ENCODE measurements at places on chromosomes 2 and 18. TPM values are rescaled to one million over a fixed set of nuclear protein-coding genes. Genes with fewer than 3 reads are reported as not detected.

GKN1 gene
- 0.62 TPM for total RNA-seq

- ATAC-seq = no peak
Observed at GRCh38 chr2:234075518-234075915, 25.0 kb downstream of the SPP2 start.

DNA sequence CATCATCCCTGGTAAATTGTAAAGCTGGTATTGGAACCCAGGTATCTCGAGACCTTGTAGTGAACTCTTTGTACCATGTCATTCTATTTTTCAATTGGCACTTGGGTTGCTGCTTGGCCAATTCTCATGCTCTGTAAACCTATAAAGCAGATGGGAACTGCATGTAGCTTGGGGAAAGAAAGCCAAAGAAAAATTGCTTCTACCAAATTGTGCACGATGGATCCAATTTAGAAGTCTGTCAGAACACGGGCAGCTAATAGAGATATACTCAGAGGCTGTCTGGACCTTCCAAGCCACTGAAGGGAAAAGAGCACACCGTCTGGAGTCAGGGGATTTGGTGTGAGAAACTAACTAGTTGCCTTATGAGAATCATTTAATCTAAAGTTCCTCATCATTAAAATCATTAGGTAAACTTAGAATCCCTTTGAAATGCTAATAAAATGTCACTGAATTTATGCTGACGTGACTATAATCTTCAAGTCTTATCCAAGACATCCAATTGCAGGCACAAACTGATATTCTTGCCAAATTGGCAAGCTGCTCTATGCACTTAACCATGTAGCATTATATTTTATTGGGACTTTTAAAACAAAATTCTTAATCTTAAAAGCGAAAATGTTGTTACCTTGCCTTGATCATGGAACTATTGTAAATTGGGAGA is 206.8 kb downstream of the DCC start:
- no peak for ATAC-seq

LAMA1 gene
- total RNA-seq = 0.40 TPM

IL36RN gene
- total RNA-seq = 0.93 TPM

DNA sequence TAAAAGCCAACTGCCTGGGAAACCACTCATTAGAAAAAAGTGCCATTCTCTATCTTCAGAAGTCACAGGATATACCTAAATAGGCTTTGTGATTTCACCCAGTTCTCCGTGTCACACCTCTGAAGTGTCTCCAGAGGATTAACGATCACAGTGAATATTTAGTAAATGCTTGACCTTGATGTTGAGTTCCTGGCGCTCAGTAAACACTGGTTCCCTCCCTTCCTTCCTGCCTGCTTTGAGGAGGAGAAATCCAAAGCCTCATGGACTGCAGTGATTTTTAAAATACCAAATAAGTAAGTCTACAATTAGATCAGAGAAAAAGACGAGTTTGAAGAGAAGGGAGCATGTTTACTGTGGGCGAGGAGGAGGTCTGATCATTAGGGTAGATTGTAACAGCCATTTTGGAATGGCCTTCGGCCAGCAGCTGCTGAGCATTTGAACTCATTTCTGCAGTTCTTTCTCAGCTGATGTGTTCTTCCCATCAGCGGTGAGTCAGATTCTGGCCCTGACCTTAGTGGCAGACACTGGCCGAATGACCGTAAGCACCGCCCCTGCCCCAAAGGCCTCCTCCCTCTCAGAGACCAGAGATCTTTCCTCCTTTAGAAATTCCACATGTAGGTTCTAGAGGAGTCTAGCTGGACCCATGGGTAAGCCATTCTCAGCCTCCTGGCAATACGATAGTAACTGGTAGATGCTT is 62.1 kb upstream of the SLC16A14 start:
- ATAC-seq = peak; percentile 90

- no peak for ATAC-seq
Observed at GRCh38 chr2:236014408-236015131, 153.6 kb downstream of the GBX2 start.

DNA sequence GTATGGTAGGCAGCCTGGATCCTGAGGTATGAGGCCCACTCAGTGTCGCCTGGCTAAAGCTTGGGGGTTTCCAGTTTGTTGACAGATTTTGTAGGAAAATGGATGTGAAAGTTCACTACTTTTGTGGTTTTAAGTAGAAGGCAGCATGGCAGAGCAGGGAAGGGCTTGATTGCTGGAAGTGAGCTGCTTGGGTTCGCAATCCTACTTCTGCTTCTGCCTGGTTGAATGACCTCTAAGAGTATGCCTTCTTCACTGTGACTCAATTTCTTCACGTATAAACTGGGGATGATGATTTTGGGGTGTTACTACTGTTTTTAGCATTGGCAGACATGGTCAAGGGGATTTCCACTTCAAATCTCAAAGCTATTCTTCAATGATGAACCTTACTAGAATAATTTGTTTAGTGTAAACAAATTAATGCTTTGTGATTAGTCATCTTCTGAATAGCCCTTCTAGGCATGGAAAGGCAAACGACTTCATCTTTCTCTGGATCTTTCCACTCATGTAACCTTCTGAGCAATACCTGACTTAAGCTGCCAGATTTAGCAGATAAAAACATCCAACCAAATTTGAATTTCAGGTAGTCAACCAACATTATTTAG is 13.2 kb downstream of the BMP10 start:
- ATAC-seq = no peak

Data from gastroesophageal sphincter (tissue), 4 donors.